MM.1S (cell line): ENCODE measurements at places on chromosomes 2 and 18.

DNA sequence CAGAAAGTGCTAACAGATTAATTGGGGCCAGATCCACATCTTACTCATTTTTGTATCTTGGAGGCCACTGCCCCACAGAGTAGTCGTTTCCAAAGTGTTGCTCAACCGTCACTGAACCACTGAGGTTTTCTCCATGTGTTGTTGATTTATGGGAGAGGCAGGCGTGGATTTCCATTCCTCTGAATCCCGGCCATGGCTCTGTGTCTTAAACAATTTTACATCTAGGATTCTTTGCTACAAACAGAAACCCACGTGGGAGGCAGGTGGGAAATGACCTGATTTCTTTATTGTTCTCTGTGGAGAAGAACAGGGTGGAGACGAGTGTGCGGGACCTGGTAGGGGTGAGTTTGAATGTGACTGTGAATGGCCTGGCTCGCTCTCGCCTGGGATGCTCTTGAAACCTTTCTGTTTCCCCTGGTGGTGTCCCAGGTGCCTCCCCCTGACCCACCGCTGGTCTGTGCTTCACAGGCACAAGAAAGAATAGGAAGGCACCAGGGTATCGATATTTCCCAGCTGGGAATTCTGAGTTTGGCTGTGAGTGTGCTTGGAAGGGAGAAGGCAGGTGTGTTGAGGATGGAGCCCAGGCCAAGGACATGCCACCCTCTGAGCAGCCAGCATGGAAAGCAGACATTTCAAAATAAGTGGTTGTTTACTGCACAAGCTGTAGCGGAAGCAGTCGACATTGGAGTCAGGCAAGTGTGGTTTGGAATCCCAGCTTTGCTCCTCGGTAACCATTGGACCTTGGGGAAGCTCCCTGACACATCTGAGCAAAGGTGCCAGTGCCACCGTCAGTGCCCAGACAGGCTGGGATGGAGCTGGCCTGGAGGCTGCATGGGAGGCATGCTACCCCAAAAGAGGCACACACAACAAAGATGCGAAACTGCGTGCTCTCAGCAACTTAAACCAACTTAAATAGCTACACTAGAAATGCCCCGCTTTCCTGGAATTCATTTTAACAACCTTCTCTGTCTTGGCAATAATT lies 50.0 kb downstream of the LPIN1 start:
- no peak for DNase-seq

GRCh38 chr2:191866675-191867506 lies 20.0 kb upstream of the CAVIN2 start:
- DNase-seq: no peak

GRCh38 chr2:150136893-150137292 lies 350.6 kb downstream of the RND3 start:
- no peak for DNase-seq

GRCh38 chr2:221517696-221518151 lies 54.4 kb downstream of the EPHA4 start:
- DNase-seq: peak; percentile 46

GRCh38 chr2:85154048-85154753 lies 21.0 kb downstream of the TCF7L1 start:
- DNase-seq: no peak

GRCh38 chr18:63646936-63647335 lies 2.9 kb upstream of the SERPINB4 start:
- no peak for DNase-seq

DNA sequence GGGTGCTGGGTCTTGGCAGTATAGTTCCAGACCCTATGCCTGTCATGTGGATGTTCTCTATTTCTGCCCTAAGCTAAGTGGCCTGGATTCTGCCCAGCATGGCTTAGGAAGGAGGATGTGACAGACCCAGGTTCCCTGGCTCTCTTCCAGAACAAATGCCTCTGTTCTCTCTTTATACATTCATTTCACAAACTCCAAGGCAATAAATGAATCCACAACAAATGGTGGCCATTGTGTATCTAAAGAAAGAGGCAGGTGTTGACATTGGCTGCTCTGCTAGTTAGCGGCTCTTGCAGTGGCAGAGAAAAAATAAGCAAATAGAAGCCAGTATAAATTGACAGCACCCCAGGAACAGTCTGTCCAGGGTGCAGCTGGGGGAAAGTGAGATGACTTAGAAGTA lies 298.6 kb downstream of the SUCLG1 start:
- no peak for DNase-seq

- DNase-seq: no peak
Observed at GRCh38 chr2:18398833-18399232, 161.6 kb downstream of the RDH14 start.

- no peak for DNase-seq
Observed at GRCh38 chr2:224666951-224667553, 49.1 kb downstream of the CCDC195 start.

DNA sequence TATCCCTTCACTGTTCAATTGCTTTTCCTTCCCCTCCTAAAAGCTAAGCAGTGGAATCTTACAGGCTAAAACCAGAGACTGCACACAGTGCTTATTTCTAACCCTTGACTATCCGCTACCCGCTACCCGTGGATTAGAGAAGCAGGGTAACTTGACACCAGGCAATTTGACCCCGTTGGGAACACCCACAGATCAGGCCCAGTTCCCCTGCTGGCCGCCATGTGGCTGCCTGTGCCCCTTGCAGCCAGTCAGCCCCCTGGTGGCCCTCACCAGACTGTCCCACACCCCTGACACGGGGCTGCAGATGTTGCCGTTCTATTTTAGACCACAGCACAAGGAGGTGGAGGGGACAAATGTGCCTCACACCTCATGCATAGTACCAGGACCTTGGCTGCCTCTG lies 74.8 kb downstream of the TXNL1 start:
- no peak for DNase-seq

- DNase-seq: peak; percentile 86
Observed at GRCh38 chr18:75210274-75211001, at the start of gene TSHZ1. TSS of gene TSHZ1 (plus strand) at chr18:75210797. CDS start at chr18:75211877, 1,080 bp downstream.

DNA sequence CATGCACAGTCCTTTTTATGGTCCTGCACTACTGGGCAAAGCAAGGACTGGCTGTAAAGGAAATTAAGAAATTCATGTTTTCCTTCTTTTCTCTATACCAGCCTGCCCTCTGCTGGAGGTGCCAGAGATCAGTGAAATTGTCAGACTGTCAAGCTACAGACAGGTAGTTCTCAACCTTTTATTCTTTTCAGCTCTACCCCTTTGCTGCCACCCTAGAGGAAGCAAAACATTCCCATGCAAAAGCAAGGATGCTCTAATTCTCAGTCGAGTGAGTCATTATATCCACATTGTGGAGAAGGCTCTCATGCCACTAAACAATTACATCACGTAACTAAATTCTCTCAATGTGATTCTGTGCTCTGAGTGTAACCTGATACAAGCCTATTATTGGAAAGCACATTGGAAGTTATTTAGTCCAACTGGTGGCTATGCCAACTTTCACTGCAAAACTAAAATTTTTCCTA lies 25.0 kb upstream of the RAPGEF4 start:
- DNase-seq: peak; percentile 43

DNA sequence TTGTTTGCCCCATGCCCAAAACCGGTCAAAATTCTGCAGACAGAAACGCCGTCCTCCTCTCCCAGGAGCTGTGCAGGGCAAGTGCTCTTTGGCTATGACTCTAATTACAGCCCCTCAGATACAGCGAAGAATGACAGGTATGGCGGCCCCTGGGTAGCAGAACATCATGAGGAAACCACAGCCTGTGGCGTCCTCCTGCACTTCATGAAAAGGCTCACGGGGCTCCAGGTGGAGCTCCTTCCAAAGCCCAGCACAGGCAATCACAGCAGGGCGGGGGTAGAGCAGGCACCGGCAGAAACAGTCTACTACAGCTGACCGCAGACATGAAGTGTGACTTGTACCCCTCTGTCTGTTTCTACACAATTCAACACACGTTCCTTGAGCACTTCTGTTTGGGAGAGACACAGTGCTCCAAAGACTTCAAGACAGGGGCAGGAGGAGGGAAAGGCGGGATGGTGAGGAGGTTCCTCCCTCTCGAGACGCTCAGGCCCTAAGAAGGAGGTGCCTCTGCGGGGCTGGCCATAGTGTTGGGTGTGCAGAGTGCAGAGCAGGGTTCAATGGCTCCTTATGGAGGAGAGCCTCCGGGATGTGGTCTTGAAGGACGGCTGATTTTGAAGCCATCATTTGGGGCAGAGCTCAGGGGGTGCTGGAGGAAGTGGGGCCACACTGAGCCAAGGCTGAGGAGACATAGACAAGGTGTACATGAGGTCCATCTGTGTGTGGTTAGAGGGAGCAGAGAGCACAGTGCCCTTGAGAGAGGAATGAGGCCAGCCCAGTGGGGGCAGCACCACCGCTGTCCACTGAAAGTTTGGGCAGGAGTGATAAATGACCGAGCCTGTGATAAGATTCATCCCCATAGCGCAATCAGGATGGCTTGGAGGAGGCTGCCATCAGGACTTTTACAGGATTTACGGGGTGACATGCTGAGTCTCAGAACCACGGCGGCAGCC lies 468.3 kb downstream of the EIPR1 start:
- no peak for DNase-seq

- no peak for DNase-seq
Observed at GRCh38 chr2:118386641-118387302, 298.5 kb downstream of the INSIG2 start.

- DNase-seq: no peak
Observed at GRCh38 chr2:147051248-147051647, 793.6 kb upstream of the ACVR2A start.

DNA sequence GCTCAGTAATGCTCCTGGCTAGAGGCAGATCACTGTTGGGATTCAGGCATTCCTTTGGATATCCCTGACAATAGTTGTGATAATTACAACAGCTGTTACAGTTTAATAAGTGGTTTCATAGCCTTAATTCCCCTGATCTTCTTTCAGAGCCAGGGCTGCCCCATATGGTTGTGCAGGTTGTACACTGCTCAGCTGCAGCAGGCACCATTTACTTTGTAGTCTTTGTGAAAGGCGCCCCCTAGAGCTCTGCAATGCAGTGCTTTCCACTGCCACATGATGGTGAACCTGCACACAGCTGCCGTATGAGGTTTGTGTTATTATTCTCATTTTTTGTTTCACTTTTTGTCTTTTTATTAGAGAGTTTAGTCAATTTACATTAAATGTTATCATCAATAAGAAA lies 239.1 kb downstream of the KCNS3 start:
- peak; percentile 79 for DNase-seq
